GM04503 (cell line): ENCODE measurements at places on chromosomes 5 and 9.

- DNase-seq: no peak
These were observed 73.2 kb downstream of the PGM5 start for GRCh38 chr9:68429631-68430030.

- DNase-seq: no peak
These were observed 590.2 kb downstream of the NR2F1-AS1 start for GRCh38 chr5:92990771-92991170.

DNA sequence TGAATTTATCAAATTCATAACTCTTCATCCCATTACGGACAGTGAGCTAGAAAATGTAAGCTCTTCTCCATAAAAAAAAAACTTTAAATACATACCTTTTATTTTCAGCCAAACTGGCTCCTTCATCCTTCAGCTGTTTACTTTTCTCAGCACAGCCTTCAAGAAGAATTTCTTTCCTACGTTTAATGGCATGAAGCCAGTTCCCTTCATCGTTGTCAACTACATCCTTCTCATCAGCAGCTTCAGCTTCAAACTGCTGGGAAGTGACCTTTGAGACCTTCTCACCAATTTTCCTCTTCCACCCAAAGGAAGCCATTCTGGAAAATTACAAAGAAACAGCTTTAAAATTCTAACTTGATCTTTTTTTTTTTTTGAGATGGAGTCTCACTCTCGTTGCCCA is 9.1 kb downstream of the TTC33 start:
- no peak for DNase-seq

- no peak for DNase-seq
These were observed 255.2 kb downstream of the PDZD2 start for GRCh38 chr5:31894141-31894540.

DNA sequence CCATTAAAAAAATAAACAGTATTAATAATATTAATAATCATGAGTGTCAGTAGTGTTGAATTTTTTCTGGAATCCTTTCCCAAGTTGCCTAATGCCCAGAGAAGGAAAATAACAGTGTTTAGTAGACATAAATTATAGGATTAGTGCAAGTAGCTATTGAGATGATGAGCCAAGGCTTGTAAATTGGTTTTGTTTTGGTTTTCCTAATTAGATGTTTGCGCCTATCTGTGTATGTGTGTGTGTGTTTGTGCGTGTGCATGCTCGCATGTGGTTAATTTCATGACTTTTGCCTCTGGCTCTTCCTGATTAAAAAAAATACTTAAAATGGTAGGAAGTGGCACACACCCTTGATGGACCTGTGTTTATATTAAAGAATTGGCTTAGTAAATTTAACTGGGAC is 55.4 kb downstream of the FXN start:
- DNase-seq: no peak

- no peak for DNase-seq
These were observed 31.7 kb upstream of the GAS1 start for GRCh38 chr9:86978922-86979474.

DNA sequence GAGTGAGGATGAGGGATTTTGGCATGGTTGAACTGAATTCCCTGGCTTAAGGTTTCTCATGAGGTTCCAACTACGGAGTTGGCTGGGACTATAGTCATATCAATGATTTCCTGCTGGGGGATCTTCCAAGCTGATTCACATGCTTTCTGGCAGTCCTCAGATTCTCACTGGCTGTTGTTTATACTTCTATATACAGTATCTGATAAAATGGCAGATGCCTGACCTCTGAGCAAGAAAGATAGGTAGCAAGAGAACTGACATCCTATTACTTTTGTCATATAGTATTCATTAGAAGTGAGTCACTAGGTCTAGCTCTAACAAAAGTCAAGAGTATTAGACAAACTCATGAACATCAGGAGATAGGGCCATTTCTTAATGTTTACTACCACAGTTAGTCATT is 440.9 kb upstream of the EDIL3 start:
- no peak for DNase-seq

DNA sequence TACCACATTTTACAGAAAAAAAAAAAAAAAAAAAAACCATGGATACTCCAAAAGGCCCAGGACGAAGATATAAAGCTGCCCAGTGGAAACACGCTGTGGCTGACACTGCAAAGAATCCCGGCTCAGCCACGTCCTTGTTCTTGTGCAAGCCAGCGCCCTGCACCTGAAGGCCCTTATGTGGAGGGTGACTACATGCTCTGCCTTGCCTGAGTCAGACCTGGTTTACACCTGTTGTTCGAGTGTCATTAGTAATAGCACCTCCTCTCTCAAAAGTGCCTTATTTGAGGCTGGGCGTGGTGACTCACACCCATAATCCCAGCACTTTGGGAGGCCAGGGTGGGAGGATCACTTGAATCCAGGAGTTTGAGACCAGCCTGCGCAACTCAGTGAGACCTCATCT is 54.3 kb upstream of the ZSWIM6 start:
- DNase-seq: no peak

- no peak for DNase-seq
These were observed 12.6 kb upstream of the GRAMD2B start for GRCh38 chr5:126410623-126411022.

DNA sequence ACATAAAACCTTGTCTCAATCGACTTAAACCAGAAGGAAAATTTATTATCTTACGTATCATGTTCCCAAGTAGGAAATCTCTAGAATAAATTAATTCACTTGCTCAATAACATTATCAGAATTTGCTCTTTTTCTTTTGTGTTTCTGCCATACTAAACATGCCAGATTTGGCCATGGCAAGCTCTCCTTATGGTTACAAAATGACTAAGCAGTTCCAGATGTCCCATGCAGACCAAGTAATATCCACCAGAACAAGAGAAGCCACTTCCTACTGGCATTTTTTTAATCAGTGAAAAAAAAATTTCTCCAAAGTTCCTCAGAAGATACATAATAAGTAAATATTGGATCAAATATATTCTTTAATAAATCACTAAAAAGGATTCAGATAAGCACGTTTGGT is 25.2 kb upstream of the ADAMTS6 start:
- DNase-seq: peak; percentile 54

DNA sequence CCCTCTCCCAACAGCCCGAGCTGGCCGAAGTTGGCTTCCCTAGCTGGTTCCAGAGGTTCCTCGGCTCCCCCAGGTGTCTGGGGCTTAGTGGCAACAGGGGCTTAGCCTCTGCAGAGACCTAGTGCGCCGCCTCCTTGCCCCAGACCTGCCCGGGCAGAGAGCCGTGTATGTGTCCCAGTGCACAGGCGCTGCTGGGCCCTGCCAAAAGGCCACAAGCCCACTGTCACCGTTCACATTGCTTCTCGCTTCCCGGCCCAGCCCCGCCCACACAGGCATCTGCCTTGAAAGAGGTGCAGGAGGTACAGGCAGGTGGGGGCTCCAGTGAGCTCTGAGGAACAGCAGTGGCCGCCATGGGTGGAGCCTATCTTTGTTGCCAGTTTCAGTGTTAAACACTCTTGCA is 2.5 kb upstream of the CACFD1 start:
- no peak for DNase-seq

GRCh38 chr5:172356047-172356446 is 72.5 kb upstream of the UBTD2 start:
- DNase-seq: no peak

DNA sequence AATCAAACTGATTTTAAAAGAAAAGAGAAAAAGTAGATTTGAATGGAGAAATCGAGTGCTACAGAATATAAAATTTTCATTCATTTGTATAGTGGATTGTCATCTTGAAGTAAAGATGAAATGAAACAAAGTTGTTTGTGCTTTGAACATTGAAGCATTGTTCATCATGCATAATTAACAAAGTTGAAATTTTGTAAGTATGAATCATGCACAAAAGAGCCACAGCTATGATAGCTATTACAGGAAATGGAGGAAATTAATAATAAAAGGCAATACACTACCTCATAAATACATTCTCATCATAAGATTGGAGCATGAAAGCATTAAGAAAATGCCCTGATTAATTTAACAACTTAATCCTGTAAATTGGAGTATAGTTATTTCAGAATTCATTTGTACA is 153.4 kb upstream of the TLX3 start:
- DNase-seq: no peak

DNA sequence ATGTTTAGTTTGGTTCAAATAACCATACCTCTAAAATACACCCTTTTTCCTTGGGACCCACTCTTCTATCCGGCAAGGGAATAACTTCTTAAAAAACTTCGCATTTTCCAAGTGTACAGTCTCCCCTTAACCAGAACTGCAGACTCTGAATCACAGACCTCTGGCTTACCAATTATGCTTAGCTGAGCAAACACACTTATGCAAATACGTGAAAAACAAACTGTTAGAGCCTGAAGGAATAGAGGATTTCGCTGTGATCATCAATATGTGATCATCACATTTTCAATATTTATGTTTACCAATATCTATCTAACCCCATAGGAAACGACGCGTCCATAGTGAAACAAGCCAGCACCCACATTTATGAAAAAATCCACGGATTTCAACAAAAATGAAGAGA is 1.3 kb downstream of the LPAR1 start:
- no peak for DNase-seq

GRCh38 chr5:151770383-151771258 is 1.1 kb upstream of the G3BP1 start:
- no peak for DNase-seq

- DNase-seq: no peak
These were observed 35.4 kb downstream of the CXXC5 start for GRCh38 chr5:139683295-139684271.

DNA sequence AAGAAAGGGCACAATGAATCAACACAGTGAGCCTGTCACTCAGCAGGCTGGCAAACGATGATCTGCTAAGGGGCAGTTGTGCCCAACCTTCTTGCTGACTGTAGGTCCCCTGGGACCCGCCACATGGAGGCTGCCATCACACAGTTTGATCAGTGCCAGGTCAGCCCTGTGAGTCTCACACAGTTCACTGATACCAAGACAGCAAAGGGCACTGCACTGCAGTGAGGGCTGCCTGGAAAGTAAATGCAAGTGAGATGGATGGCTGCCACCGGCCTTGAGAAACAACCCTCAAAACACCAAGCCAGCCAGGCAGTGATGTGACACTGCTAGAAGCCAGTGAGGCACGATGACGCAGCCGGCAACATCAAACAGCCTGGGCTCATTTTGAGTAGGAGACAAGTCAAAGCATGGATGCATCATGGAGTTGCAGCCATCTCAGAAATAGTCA is 30.3 kb downstream of the FOXD1 start:
- no peak for DNase-seq

DNA sequence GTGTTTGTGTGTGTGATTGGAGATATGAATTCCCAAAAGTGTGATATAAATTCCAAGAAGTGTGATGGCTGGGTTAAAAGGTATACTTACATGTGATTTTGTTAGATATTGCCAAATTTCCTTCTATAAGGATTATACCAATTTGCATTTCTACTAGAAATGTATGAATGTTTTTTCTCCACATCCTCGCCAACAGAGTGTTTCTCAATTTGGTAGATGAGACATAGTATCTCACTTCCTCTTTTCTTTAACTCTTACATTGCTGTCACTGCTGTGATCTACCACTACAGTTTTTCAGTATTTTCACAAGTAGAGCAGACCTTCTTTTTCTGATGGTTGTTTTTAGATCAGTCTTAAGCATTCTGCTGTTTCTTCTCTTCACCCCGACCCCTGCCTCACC is 111.3 kb downstream of the FER start:
- peak; percentile 2 for DNase-seq

- no peak for DNase-seq
These were observed 24.0 kb downstream of the HNRNPK start for GRCh38 chr9:83956086-83956435.

DNA sequence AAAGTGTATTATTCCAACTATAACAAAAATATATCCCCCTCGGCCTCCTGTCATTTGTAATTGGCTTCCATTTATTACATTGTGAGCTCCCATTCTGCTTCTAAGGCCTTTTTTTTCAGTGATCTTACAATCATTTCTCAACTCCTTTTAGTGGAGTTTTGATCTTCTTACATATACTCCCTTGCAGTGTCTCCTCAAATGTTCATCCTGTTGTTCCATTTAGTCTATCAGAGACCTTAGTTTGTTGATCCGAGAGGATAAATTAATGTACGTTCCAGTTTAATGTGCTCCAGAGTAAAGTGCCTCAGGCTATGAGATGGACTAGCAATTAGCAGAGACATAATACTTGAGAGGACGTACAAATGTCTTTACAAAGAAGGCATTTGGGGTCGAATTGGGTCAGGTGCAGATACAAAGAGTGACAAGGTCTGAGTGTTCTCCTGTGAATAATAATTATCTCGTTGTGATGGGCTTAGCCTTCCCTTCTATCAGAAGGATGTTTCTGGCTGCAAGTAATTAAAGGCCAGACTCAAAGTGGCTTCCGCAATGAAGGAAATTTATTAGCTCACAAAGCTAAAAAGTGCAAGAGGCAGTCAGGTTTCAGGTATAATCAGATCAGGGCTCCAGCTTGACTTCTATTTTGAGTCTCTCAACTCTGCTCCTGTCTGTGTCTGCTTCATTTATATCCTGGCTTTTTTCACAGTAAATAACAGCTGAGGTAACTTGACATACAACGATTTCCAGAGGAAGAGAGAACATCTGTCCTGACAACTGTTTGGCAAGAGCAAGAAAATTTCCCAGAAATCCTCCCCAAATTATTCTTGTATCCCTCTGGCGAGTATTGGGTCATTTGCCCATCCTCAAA is 30.1 kb downstream of the ARRDC3 start:
- no peak for DNase-seq
